Right cardiac atrium (tissue), 5 donors: ENCODE measurements at places on chromosomes 6 and 20.
A peak's percentile ranks its signal among the peaks of the same experiment; 100 is the strongest.

- no peak for DNase-seq
Observed at GRCh38 chr6:129643968-129644367, 66.0 kb downstream of the ARHGAP18 start.

DNA sequence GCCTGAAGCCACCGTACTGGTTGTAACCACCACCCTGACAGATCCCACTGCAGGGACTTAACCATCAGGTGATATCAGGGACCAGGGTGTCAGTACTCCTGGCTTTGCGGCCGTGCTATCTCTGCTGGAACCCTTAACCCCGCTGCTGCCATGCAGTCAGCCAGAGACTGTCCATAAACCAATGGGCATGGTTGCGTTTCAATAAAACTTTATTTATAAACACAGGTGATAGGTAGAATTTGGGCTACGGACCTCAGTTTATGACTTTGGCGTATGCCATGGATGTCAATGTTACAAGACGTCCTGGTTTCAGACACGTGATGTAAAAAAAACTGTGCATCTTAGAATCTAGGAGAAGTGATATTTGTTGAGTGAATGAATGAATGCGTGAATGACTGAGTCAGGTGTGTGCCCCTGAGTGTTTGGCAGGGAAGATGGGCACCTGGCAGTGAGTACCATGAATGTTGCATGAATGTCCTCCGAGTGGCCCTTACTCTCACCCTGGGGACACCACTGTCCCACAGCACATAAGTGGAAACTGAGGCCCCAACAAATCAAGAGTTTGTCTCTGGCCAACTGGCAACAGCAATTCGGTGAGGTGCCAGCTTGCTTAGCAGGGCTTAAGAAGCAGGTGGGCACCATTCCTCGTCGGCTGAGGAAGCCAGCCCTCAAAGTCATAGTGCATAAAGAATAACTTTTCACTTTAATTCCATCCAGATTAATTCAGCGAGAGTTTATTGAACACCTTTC is 64.0 kb upstream of the APCDD1L start:
- no peak for DNase-seq

GRCh38 chr20:61712688-61713087 is 353.0 kb downstream of the TAF4 start:
- peak; percentile 56 for DNase-seq

- peak; percentile 81 for DNase-seq
Observed at GRCh38 chr20:15708984-15709598, 864.2 kb downstream of the KIF16B start.

GRCh38 chr6:125307964-125308615 is 6.3 kb upstream of the HDDC2 start:
- DNase-seq = no peak

- no peak for DNase-seq
Observed at GRCh38 chr20:11221046-11221445, 547.2 kb upstream of the JAG1 start.

DNA sequence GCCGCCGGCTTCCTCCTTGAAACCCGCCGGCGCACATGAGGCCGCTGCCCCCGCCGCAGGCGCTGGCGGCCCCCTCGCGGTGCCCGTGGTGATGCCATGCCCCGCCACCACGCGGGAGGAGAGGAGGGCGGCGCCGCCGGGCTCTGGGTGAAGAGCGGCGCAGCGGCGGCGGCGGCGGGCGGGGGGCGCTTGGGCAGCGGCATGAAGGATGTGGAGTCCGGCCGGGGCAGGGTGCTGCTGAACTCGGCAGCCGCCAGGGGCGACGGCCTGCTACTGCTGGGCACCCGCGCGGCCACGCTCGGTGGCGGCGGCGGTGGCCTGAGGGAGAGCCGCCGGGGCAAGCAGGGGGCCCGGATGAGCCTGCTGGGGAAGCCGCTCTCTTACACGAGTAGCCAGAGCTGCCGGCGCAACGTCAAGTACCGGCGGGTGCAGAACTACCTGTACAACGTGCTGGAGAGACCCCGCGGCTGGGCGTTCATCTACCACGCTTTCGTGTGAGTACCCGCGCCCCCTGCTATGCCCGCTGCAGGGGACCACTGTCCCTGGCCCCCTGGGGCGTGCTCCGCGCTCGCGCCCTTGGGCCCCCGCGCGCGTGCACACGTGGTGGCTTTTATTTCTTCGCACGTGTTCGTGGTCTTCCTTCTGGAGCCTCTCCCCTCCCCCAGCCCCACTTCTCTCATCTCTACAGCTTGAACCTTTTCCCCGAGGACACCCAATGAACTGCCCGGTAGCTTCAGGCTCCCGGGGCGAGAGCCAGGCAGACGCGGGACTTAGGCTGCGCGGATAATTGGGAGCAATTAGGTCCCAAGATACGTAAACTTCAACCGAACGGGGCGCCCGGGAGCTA is 453 bp downstream of the KCNQ5 start:
- DNase-seq = peak; percentile 31
